Upper lobe of left lung (tissue), 6 donors: ENCODE measurements at places on chromosomes 4 and X. TPM values are rescaled to one million over a fixed set of nuclear protein-coding genes. Genes with fewer than 3 reads are reported as not detected.
A peak's percentile ranks its signal among the peaks of the same experiment; 100 is the strongest.

Gene ADH1B
- 887 TPM for total RNA-seq

Gene CT45A3
- not detected for total RNA-seq

Gene SASH3
- 58.6 TPM for total RNA-seq

Gene GPRASP3
- total RNA-seq: 3.1 TPM

Gene SPANXC
- total RNA-seq: not detected

Gene SPIN4
- 2.1 TPM for total RNA-seq

DNA sequence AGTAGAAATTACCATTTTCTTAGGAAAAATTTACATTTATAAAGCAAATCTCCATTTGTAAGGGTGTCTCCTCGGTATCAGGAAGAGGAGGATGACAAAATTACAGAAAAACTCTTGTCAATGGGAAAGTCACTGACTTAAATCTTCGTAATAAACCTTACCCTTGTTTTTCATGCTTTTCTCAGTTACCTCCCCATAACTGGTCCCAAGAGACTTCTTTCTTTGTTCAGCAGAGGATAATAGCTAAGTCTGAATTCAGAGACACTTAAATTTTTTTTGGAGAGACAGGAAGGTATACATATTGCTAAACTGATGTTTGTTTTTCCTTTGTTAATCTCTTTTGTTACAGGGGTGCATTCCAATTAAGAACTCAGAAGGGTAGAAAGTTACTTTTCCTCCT, 125.5 kb upstream of the JADE1 start:
- no peak for DNase-seq
- no peaks in the 10 kb centered on the region for H3K4me1 ChIP-seq
- no peaks in the 10 kb centered on the region for H3K36me3 ChIP-seq
- no peak overlapping the region for H3K4me3 ChIP-seq

GRCh38 chrX:5236096-5236495, 992.6 kb downstream of the NLGN4X start:
- no peak overlapping the region for H3K4me3 ChIP-seq
- no peaks in the 10 kb centered on the region for H3K36me3 ChIP-seq
- H3K4me1 ChIP-seq: no peaks in the 10 kb centered on the region

GRCh38 chr4:42150653-42151567, 1.5 kb downstream of the BEND4 start:
- H3K36me3 ChIP-seq: no peaks in the 10 kb centered on the region
- peaks cover 19% of the 10 kb centered on the region for H3K4me1 ChIP-seq
- no peak for DNase-seq
- H3K27me3 ChIP-seq: no peaks in the 10 kb centered on the region
- H3K27ac ChIP-seq: no peak overlapping the region

GRCh38 chr4:839675-840443, 13.9 kb upstream of the CPLX1 start:
- H3K4me3 ChIP-seq: no peak overlapping the region
- no peak for DNase-seq
- no peaks in the 10 kb centered on the region for H3K36me3 ChIP-seq
- no peaks in the 10 kb centered on the region for H3K27me3 ChIP-seq

DNA sequence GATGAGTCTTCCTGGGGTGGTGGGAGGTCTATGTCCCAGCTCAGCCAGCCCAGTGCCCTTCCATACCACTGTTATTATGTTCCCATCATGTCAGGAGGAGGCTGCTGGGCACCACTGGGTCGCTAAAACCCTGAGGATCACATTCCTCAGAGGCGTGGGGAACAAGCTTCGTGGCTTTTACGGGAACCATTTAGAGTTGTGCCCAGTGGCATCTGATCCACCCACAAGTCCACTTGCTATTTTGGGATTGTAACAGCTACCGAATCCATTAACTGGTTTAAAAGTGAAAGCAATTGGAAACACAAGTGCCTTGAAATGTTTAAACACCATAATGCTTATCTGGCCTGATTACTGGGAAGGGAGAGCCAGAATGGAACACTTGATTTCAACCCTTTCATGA, 13.1 kb upstream of the CCKAR start:
- DNase-seq: no peak
- H3K27me3 ChIP-seq: no peaks in the 10 kb centered on the region
- no peak overlapping the region for H3K4me3 ChIP-seq
- H3K27ac ChIP-seq: no peak overlapping the region

GRCh38 chr4:145887241-145887991, 51.2 kb downstream of the ZNF827 start:
- no peaks in the 10 kb centered on the region for H3K27me3 ChIP-seq
- H3K27ac ChIP-seq: peak overlapping the region; percentile 20
- H3K36me3 ChIP-seq: peaks cover 10% of the 10 kb centered on the region
- peaks cover 5% of the 10 kb centered on the region for H3K4me1 ChIP-seq
- no peak for DNase-seq
- H3K4me3 ChIP-seq: no peak overlapping the region

DNA sequence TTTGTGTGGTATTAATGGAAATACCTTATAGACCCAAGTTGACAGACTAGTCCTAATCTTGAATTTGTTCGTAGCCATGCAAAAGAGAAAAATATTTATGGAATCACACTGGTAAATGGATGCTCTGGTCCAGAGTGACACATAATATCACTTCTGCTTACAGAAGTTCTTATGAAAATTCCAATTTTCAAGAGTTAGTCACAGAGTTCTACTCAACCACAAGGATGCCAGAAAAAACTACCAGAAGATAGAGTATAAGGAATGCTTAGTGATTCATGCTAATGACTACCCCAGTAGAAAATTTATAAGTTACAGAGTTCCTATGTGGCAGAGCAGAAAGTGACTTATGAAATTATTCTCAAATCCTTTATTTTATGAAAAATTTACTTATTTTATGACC, 1384.8 kb downstream of the FAM133A start:
- H3K27ac ChIP-seq: no peak overlapping the region
- no peak for DNase-seq

DNA sequence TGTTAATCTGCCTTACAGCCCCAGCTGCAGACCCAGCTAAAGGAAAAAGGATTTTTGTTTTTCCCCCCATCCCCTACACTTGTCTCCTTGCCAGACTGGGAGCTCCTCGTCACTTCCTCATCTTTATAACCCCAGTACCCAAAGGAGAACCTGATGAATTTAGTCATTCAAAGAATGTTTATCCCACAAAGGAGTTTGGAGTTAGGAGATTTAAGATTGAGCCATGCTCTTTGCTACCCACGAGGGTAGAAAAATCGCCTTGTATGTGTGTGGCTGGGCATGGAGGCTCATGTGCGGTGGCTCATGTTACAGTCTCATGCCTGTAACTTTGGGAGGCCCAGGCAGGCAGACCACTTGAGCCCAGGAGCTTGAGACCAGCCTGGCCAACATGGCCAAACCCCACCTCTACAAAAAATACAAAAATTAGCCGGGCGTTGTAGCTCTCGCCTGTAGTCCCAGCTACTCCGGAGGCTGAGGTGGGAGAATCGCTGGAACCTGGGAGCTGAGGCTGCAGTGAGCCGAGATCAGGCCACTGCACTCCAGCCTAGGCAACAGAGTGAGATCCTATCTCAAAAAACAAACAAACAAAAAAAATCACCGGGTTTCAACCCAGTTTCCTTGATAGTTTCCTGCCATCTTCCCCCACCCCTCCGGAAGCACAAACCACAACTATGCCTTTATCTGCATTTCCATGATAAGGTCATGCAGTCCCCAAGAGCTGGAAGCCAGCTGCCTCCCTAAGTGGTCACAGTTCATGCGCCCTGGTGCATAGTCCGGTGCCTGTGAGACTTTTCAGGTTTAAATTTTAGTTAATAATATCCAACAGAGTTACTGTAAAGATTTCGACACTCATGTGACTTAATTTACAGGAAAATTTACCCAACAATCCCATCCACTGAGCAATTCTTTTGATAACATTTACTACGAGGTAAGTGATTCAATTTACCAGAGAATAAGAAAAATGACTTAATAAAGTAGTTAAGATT, 1.5 kb downstream of the CFAP97 start:
- H3K4me1 ChIP-seq: peaks cover 16% of the 10 kb centered on the region
- H3K27me3 ChIP-seq: no peaks in the 10 kb centered on the region
- H3K4me3 ChIP-seq: peak overlapping the region; percentile 82
- no peaks in the 10 kb centered on the region for H3K36me3 ChIP-seq
- DNase-seq: no peak
